ENCODE measurements at places on chromosomes 13 and 19.

DNA sequence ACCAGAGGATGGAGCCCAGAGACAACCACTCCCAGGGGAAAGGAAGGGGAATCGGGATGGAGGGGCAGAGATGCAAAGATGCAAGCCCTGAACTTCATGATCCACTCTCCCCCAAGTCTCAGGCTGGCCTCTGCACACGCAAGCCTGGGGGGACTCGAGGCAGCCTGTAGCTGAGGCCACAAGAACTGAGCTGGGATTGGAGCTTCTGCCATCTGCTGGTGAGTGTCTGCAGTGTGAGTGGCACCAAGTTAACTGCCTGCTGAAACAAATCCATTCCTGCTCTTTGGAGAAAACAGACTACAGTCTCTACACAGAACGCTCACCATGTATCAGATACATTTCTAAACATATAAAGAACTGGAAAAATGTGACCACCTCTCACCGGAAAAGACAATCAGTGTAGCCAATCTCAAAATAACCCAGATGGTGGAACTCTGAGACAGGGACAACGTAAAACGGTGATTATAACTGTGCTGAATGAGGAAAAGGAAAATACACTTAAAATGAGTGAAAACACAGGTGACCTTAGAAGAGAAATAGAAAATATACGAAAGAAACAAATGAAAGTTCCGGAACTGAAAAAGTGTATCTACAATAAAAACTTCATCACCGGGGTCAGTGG lies 62.1 kb downstream of the KLF2 start:
- no peak for DNase-seq

DNA sequence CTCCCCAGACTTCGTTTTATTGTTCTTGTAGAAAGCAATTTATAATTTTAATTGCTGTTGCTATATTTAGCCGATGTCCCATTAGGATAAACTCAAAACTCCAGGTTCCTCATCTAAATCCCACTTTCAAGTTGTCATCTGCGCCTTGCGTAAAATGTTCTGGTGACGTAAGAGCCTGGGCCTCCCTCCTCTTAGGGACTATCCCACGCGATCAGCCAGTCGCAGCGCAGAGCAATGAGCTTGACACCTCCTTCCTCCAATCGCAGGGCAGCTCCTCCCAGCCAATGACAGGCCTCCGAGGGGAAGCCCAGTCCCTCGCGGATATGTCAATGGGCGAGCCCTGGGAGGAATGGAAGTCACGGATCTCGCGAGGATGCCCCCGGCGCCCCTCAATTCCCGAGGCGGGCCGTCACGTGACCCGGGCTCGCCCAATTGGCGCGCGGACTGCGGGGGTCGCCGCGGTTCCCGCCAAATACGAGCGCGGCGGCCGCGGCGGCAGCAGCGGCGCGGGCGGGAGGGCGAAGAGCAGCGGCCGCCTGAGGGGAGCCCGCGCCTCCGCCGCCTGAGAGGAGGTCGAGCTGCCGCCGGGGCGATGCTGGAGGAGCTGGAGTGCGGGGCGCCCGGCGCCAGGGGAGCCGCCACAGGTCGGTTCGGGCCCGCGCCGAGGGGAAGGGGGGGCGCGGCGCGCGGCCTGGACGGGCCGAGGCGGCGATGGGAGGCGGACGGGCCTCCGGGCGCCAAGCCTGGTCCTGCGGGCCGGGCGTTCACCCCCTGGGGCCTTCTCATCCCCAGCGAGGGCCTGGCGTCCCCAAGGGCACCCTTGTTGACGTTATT lies at the start of gene CHAF1A:
Gene CHAF1A (plus strand): TSS at position 470 of the 834 bp plus-strand sequence. CDS start 123 bp downstream, at position 593.
- DNase-seq, result peak; percentile 97

DNA sequence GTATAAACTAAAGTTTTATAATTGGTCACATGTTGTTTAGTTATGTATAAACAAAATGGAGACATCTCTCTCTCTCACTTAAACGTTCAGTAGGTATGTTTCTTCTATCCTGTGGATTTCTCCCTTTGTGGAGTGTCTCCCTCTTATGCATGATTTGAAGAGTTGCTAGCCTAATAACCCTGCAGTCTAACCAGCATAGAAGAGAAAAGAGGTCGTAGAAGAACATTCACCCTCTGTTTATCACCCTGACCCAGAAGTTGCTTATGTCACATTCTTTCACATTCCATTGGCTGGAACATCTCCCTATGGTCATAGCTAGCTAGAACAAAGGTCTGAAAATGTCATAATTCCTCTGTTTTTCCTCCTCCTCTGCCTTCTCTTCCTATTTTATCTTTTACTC lies 176.8 kb upstream of the PCDH20 start:
- DNase-seq, result no peak

DNA sequence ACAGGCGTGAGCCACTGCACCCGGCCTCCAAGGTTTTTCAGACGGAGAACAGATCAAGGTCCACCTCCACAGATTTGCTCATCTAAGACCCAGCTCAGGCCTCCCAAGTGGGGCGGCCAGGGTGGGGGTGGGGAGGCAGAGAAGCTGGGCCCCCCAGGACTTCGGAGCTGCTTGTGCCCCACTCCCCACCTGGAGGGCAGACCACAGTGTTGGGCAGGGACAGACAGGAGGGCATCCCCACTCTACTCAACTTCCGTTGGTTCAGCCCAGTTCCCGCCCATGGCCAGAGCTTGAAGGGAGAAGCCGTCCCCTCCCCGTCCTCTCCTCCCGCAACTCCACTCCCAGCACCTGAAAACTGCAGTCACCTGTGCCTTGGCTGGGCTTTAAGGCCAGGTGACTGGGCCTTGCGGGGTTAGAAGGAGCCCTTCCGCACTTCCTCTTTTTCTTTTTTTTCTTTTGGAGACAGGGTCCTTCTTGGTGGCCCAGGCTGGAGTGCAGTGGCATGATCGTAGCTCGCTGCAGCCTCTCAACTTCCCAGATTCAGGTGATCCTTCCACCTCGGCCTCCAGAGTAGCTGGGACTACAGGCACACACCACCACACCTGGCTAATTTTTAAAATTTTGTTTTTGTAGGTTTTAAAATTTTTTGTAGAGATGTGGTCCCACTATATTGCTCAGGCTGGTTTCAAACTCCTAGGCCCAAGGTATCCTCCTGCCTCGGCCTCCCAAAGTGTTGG lies 734 bp upstream of the LRRC8E start:
- DNase-seq, result no peak

DNA sequence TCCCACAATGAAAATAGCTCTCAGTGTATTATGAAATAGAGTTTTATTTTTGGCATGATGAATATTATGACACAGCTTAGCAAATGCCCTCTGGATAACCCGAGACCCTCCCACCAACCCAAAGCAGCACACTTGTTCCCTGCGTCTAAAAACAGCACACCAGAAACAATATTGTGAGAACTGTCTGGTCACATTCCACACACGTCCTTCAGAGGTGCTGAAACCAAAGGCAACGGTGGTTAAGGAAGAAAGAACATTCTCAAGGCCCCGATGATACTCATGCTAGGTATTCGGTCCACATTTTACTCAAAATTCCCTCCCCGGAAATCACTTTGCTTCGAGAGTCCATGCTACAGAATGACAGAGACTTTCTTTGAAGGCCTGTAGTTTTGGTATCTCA lies 156.7 kb downstream of the SLC7A1 start:
- no peak for DNase-seq

GRCh38 chr19:50203281-50204080 lies at the start of gene MYH14:
TSS of gene MYH14 (plus strand) at chr19:50203622. CDS start at chr19:50210366, 6,744 bp downstream.
- peak; percentile 60 for DNase-seq

GRCh38 chr19:1000095-1000494 lies at the start of gene GRIN3B:
TSS of gene GRIN3B (plus strand) at chr19:1000419. CDS start at chr19:1000438, 19 bp downstream.
- no peak for DNase-seq

GRCh38 chr13:46327246-46327645 lies 59.8 kb downstream of the RUBCNL start:
- no peak for DNase-seq

DNA sequence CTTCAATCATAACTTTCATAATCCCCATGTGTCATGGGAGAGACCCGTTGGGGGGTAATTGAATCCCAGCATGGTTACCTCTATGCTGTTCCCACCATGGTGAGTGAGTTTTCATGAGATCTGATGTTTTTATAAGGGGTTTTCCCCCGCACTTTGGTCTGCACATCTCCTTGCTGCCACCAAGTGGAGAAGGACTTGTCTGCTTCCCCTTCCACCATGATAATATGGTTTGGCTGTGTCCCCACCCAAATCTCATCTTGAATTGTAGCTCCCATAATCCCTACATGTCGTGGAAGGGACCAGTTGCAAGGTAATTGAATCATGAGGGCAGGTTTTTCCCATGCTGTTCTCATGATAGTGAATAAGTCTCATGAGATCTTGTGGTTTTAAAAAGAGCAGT lies 524.9 kb downstream of the SLITRK5 start:
- no peak for DNase-seq

GRCh38 chr13:77415253-77416071 lies 88.6 kb upstream of the MYCBP2 start:
- DNase-seq, result no peak

GRCh38 chr13:72677431-72677830 lies 50.0 kb downstream of the MZT1 start:
- no peak for DNase-seq

DNA sequence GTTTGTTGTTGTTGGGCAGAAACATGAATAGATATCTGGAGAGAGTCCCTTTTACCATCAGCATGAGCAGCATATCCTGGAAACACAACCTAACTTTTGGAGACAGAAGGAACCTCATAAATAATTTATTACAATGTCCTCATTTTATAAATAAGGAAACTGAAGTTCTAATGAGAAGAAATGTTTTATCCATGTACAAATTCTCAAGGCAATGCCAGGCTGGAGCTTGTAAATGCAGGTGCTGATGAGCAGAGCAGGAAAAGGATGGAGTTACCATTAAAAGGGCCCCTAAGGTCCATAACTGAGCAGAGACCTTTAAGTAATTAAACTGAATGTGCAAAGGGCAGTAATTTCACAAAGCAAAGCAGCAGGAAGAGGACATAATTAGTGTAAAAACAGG lies 17.3 kb downstream of the LCP1 start:
- DNase-seq, result no peak

DNA sequence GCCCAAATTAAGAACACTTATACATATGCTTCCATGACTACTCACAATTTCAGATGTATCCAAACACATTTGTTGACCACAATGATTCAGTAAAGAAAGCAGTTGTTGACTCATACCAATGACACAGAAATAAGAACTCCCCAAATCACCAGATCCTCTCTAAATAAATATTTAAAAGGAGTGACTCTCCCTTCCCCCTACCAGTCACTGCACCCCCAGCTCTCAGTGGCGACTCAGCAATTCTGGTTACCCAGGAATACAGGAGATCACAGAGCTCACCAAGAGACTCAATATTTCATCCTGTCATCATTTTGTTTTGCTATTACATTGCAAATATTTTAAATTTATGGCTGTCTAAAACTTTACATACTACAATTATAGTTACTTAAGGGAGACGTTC lies 131.5 kb downstream of the RGCC start:
- DNase-seq, result no peak

DNA sequence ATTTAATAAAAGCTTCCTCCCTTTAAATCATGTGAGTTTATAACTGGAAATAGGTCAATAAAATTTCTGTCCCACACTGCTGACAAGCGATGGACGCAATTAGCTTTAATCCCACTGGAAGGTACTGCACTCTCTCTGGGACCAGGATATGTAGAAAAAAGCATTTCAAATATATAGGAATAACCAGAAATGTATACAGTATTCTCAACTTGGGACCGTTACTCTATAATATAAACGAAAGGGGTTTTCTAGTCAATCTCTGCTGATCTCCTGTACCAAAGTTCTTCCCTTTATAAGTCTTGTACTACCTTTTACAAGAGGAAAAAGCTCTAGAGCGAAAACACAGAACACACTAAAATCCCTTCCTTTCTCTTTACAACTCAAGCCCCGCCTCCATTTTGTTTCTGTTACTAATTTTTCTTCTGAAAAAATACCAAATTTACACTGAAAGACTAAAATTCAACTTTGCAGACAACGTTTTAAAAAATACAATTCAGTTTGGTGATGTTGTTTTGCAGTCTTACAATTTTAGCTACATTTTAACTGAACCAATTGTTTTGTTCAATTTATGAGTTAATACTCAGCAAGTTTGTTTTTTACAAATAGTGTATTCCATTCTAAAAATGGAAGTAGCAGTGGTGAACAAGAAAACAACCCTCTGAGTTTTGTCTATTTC lies 1.7 kb upstream of the USPL1 start:
- no peak for DNase-seq

DNA sequence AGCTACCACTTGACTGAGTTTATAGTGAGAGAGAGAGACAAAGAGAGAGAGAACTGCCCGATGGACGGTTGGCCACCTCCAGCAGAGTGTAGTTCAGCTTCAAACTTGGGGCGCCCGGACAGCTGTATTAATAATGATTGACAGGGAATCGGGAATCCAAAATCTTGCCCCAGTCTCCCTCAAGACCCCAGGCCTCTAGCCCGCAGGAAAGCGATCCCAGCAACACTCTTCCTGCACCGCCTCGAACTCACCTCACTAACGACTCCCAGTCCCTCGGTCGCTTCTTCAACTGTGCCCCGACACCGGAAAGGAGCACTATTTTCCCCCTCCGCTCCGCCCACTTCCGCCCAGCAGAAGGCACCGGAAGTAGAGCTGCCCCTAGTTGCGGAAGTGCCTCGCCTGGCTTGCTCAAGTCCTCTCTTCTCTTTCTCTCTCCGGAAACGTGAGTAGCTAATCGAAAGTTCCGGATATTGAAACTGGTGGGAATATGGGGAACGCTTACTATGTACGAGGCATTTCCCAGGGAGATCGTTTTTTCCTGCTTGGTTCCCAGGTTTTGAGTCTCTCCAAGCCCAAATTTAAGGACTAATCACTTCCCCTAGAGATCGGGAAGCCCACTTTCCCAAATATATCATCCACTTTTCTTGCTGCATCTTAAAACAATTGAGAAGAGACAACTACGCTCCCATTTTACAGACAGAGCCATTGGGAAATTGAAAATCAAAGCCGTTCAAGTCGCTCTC lies at the start of gene NOSIP:
Gene NOSIP (minus strand): TSS at position 293 of the 743 bp plus-strand sequence. CDS start 19,865 bp downstream, outside the sequence.
- peak; percentile 42 for DNase-seq

DNA sequence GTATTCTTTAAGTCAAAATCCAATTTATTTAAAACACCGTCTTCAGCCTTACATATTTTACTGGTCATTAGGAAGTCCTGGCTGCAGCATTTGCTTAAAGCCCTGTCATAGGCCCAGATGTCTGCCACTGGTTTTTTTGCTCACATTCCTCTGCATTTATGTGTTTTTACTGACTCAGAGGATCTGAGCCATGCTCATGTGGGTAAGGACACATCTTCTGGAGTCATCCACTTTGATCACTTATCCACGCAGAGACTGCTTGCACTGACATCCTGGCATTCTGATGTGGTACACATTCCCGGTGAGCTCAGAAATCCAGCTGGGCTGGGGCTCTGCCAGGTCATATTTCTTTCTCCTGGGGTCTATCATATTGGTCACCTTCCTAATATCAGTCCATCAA lies 531.7 kb upstream of the ARGLU1 start:
- no peak for DNase-seq

- no peak for DNase-seq
These were observed 13.5 kb downstream of the ARL11 start for GRCh38 chr13:49641801-49642291.

Data from cerebellar nuclear complex (tissue), 1 donor.